ENCODE measurements at places on chromosomes 12 and 14.

DNA sequence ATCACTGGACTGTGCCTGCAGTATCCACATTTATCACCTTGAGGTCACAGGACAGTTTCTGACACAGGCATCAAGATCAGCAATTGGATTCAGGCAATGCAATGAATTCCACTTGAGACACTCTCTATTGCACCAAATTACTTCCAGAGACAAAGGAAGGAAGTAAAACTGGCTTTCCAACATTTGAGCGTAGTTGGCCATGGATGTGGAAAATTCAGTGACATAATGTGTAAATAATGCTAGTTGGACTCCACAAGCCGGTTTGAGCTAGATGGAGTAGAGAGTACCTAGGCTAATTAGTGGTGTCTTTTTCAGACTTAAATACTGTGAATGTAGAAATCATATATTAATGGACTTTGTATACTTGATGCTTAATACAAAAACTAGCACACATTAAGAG, 168.3 kb upstream of the SYT1 start:
- DNase-seq, result no peak

DNA sequence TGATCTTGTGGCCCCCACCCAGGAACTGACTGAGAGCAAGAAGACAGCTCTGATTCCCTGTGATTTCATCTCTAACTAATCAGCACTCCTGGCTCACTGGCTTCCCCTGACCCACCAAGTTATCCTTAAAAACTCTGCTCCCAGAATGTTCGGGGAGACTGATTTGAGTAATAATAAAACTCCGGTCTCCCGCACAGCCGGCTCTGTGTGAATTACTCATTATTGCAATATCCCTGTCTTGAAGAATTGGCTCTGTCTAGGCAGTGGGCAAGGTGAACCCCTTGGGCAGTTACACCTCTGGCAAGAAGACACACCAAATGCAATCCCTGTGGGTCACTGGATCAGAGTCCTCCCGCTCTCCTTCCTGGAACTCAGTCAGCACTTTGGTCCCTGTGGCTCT, 21.3 kb downstream of the SLC7A7 start:
- no peak for DNase-seq

GRCh38 chr12:43482311-43483085, 69.5 kb downstream of the ADAMTS20 start:
- no peak for DNase-seq

DNA sequence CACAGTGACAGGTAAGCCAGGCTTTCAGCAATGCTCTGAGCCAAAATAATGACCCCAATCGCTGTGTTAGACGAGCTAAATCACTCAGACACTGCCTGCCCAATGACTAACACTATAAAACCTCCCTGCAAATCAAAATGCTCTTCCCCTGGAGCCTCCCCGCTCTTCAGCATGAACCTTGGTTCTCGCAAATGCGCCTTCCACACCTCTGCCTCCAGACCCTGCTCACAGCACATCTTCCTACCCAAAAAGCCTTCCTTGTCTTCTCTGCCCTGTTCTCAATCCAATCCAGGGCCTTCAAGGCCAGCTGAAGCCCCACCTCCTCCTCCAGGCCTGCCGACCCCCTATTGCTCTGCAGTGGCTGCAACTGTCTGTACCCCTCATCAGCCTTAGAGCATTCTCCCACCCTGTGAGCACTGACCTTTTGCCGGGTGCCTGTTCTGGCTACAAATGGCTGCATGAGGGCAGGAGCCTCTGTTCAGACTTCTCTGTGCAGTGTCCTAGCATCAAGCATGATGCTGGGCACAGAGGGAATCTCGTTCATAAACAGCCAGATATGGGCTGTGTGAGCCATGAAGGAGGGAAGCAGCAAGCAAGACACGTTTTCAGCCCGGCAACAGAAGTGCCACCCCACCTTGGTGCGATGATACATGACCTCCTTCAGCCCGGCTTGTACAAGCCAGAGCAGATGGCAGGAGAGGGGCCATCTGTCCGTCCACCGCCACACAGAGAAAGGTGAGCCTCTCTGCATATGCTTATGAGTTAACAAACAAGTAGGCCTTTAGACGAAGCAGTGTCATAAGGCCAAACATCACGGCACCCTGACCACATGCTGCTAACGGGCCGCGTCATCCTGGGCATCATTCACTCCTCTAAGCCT, 64.5 kb upstream of the DDX11 start:
- no peak for DNase-seq

- DNase-seq, result no peak
These were observed 494.3 kb downstream of the CCER1 start for GRCh38 chr12:90460681-90461080.

- no peak for DNase-seq
These were observed 108.1 kb upstream of the HIF1A start for GRCh38 chr14:61587081-61587713.

DNA sequence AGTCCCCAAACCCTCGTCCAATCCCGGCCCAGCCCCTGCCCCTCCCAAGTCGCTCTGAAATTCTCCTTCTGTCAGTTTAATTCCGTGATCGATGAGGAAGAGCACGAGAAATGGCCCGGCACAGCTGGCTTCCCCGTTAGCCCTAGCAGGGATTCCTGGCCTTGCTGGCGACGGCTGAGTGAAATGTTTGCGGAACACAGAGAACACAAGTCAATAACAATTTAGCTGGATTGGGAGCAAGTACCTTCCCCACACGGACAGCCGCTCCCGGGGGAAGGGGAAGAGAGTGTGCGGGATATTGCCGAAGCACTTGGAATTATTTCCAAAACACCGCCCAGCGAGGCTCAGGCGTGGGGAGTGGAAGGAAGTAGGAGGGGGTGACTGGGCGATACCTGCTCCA, 134.6 kb downstream of the RBM19 start:
- no peak for DNase-seq

DNA sequence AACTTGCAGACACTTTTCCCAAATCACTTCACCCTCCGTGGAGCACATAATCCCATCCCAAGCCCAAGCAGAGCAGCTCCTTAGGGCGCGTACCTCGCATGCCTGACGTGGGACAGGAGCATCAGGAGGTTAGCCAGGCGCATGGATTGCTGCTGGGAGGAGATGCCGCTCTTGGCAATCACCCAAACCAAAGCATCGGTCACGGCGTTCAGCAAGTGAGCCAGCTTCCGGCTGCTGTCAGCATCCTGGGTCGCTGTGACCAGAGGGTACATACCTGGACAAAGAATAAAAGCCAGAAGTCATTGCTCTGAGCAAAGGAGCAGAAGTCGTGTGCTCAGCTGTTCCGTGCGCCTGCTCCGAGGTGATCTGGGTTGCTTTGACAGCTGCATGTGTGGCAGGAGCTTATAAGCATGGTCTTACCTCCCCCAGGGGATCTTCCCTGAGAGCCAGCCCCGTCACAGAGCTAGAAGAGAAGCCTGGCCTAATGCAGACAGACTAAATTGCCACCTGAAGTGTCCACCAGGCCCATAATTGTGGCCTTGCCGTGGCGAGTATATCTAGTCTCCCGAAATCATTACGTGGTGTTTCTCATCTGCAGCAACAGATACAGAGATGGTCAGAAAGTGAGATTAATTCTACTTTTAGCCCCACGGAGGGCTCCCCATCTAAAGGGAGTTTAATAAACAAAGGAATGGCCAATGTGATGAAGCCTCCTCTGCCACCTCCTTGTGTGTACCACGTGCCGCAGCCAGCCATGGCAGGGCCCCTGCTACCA, 59.1 kb downstream of the ESR2 start:
- no peak for DNase-seq

GRCh38 chr12:98752726-98753125, 107.6 kb downstream of the APAF1 start:
- no peak for DNase-seq

DNA sequence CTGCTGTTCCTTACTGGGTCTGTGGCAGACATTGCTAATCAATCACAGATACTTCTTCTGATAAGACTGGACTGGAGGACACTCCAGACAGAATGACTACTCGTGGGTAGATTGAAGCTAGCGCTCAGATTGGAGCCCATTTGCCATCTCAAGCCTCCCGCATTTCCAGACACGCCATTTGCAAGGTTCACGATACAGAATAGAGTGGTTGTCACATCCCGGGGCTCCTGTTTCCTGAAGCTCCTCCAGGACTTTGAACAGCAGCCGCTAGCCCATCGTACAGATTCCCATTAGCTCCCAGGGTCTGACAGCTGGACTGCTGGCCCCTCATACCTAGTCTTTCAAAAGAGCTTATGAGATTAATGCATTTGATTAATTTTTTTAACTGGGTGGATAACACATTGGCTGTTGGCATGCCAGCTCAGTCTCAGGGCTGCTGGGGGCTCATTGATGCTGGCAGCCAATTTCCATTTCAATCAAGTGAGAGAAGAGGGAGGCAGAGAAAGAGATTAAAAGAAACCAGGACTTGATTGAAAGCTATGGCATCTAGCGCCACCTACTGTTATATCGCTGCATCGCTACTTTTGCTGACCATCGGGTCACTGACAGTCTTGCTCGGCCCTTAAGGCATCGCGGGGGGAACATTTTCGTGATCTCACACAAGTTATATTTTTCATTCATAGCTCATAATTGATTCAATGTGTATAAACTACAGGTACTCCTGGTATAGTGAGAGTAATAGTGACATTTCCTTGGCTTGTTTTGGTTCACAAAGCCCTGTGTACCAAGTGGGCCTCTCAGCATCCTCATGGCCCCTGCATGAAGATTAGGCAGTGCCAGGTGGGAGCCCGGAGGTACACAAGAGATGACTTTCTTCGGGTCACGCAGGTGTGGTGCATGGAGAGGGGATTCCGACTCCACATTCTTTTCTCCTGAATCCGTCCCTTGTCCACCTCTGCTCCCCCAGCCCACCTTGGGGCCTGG, 78.6 kb downstream of the CCDC60 start:
- no peak for DNase-seq

DNA sequence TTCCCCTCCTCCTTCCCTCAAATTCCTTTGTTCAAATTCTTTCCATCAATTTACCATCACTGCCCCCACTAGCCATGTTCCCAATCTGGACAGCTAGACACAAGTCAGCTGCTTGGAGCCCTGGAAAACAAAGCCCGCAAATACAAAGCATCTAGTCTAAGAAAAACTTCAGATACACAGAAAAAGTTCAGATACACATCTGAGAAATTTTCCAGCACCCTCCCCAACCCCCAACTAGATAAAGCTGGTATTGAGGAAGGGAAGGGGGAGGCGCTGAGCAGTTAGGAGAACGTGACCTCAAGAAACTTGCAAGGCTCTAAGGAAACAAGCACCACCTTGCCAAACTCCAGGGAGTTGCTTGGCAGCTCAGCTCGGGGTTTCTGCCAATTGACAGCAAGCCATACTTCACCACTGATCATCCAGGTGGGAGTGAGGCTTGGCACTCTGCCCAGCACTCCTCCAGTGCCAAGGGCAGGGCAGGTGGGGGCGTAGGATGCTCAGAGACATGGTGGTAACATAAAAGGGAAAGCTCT, 5.1 kb upstream of the CNIH1 start:
- DNase-seq, result no peak
